Upper lobe of left lung (tissue), 6 donors: ENCODE measurements at places on chromosomes 5 and 9. TPM values are rescaled to one million over a fixed set of nuclear protein-coding genes. Genes with fewer than 3 reads are reported as not detected.

- peak; percentile 45 for DNase-seq
Measured at GRCh38 chr9:89234205-89235067, 55.8 kb upstream of the SHC3 start.

DNA sequence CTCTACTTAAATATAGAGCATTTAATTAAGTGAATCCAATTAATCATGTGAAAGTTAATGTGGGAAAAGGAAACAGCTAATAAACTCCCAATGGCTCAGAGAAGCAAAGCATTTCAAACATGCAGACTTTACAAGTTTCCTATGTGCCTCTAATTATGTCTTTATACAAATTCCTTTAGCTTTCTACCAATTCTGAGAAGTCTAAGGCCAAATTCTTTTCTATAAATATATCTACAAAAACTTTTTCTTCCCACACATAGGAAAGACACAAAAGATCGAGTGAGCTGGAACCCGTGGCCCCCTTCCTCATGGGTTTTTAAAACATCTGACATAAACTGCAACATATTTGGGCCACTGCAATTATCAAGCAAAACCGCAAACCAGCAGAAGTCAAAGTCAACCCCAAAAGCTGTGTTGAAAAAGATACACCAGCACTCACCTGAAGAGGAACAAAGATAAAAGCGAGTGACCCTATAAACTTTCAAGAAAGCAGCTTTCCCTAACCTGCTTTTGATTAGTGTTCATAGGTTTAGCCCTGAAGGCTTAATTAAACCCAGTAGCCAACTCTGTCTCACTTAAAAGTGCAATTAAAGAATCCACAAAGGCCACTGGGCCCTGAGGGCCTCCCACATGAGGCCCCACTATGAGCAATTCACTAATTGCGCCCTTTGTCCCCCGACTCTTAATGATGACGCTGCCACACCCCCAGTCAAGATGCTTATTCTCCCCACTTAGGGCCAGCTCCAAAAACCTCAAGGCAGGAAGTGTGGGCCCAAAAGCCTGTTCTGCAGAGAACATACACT is 12.1 kb downstream of the SEMA5A start:
- no peak for DNase-seq

GRCh38 chr9:91234523-91234922 is 127.2 kb downstream of the AUH start:
- no peak for DNase-seq

GRCh38 chr9:94199776-94200175 is 59.3 kb upstream of the ZNF169 start:
- no peak for DNase-seq

GRCh38 chr5:168346417-168346816 is 55.0 kb downstream of the WWC1 start:
- DNase-seq, result peak; percentile 34

- DNase-seq, result no peak
Measured at GRCh38 chr5:180367300-180367699, 14.2 kb upstream of the GFPT2 start.

DNA sequence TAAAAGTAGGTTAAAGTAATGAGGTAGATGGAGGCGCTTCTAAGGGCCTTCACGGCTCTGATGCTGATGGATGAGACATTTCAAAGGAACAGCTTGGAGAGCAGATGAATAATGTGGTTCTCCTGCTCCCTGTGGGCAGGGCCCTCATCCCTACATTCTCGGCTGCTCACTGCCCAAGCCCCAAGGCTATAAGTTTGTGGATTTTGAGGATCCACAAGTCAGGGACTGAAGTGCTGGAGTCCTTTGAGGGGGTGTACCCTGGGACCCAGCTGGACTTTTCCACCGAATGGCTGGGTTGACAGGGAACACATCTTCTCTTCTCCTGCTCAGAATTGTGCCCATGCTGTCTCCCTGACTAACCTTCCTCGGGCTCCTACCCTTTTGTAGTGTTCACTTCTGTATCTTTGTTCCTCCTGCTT is 21.4 kb upstream of the CXCL14 start:
- no peak for DNase-seq

- DNase-seq, result no peak
Measured at GRCh38 chr5:10621832-10622231, 58.0 kb downstream of the ANKRD33B start.

DNA sequence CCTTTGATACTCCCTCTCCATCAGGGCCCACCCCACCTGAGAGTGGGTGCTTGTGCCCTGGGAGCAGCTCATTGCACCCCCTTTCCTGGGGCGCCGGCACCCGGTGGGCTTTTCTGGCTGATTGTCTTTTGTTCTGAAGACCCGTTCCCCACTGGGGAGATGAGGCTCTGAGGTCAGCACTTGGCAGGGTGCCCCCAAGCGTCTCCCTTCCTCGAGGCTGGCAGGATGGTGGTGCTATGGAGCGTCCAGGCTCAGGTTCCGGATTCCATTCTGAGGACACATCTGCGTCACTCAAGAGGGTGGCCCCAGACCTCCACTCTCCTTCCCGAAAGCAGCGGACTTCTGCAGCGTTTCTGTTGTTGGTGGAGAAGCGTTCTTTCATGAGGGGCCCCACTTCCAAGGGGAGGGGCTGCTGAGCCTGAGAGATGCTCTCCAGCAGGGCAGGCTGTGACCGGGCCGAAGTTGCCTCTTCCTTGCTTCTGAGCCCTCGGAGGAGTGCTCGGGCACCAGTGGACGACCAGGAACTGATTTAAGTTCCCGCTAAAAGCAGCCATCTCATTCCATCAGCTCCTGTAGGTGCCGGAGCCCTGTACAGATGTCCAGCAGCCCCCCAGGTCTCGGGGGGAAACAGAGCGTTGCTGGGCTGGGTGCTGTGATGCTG is 42.2 kb downstream of the COL5A1 start:
- DNase-seq, result no peak

DNA sequence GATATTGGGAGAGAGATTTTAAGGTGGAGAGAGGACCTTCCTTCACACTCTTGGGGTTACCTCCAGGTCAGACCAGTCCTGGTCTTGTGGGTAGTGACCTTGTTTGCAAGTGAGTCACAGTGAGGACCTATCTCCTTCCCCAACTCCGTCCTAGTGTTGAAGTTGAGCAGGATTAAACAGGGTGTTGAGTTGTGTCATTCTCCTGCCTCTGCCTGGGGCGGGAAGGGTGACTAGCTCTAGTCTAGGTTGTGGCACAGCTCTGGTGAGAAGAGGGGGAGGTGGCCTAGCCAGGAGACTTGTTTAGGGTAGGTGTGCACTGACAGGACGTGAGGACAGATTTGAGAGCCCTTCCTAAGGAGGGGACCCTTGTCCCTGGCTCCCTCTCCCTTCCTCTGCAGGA is 119.6 kb upstream of the PITX1 start:
- no peak for DNase-seq

GRCh38 chr9:14478175-14479162 is 164.5 kb upstream of the NFIB start:
- no peak for DNase-seq

- DNase-seq, result no peak
Measured at GRCh38 chr5:112228667-112229066, 190.4 kb downstream of the EPB41L4A start.

- no peak for DNase-seq
Measured at GRCh38 chr9:12955510-12956163, 180.8 kb downstream of the LURAP1L start.

- no peak for DNase-seq
Measured at GRCh38 chr5:20601678-20602100, 613.7 kb upstream of the CDH18 start.

GRCh38 chr5:171808951-171809350 is 23.3 kb downstream of the SMIM23 start:
- DNase-seq, result no peak

GRCh38 chr5:39437467-39437866 is 12.7 kb upstream of the DAB2 start:
- DNase-seq, result no peak

DNA sequence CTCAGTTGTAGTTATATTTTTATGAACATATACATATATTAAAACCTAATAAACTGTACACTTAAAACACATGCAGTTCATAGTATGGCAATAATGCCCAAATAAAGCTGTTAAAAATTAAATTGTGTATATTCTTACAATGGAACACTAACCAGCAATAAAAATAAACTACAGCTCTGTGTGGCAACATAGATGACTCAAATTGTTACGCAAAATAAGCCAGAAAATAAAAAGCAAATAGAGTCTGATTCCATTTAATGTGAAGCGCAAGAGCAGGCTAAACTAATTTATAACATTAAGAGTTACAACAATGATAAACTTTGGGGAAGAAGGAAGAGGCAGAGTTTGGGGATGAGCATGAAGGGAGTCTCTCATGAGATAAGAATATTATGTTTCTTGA is 597.3 kb downstream of the TLE1 start:
- DNase-seq, result no peak

DNA sequence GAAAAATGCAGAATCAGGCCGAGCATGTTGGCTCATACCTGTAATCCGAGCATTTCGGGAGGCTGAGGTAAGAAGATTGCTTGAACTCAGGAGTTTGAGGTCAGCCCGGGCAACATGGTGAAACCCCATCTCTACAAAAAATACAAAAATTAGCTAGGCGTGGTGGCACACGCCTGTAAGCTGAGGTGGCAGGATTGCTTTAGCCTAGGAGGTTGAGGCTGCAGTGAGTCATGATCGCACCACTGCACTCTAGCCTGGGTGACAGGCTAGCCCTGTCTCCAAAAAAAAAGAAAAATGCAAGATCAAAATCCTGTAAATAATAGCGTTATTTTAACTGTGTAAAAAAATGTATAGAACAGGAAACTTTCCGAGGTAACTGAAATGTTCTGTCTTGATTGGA is 39.4 kb downstream of the RNF44 start:
- DNase-seq, result no peak

- DNase-seq, result no peak
Measured at GRCh38 chr9:9223175-9223574, 1389.6 kb downstream of the PTPRD start.

- no peak for DNase-seq
Measured at GRCh38 chr5:10827571-10827970, 66.5 kb upstream of the DAP start.

DNA sequence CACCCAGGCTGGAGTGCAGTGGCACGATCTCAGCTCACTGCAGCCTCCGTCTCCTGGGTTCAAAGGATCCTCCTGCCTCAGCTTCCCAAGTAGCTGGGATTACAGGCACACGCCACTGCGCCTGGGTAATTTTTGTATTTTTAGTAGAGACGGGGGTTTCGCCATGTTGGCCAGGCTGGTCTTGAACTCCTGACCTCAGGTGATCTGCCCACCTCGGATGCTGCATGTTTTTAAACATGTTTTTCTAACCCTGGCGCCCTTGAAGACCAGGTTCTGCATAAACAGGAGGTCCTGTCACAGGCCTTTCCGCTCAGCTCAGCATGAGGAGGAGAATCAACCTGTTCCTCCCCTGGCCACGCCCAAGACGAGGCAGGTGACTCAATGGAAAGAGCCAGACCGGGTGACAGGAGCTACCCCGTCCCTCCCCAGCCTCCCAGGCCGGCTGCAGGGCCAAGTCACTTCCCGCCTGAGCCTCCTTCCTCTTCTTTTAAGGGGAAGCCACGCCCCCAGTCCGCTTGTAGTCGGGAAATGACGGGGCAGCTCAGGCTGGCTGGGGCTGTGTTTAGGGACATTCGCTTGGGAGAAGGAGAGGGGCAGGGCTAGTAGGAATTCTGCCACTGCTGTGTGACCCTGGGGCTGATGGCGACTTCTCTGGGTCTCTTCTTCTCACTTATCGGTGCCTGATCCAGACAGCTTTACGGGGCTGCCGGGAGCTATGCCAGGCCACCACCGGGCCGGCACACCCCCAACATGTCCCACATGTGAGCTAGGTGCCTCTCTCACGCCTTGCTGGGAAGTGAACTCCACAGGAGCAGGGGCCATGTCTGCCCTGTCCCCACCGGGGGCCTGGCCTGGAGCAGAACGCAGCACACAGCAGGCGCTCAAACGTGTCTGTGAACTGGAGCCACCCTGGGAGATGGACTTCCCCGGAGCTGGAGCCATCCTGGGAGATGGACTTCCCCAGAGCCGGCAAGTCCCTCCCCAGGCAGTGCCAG is 6.1 kb downstream of the NOTCH1 start:
- DNase-seq, result peak; percentile 100

DNA sequence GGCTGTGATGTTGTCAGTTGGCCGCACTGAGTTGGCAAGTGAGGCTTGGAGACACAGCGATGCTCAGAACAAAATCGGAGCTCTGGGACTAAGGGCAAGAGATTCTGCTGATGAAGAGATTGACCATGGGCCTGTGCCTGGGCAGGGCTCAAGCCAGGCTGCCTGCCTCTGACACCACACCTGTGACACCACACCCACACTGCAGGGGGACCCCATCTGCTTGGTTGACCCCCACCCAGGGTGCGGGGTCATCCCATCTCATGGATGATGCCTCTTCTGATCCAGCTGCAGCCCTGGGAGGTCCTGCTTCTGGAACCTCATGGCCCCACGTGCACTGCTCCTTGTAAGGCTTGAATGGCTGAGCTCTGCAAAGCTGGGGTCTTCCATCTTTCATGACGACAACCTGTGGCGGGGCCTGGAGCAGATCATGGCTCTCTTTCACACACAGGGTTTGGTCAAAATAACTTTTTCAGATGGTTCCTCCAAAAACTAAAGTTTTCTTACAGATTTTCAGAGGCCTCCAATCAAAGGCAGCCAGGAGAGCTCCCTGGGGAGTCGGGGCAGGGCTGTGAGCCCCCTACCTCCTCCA is 185.2 kb downstream of the GADD45G start:
- DNase-seq, result no peak

GRCh38 chr5:128470663-128471062 is 67.4 kb downstream of the FBN2 start:
- DNase-seq, result no peak

DNA sequence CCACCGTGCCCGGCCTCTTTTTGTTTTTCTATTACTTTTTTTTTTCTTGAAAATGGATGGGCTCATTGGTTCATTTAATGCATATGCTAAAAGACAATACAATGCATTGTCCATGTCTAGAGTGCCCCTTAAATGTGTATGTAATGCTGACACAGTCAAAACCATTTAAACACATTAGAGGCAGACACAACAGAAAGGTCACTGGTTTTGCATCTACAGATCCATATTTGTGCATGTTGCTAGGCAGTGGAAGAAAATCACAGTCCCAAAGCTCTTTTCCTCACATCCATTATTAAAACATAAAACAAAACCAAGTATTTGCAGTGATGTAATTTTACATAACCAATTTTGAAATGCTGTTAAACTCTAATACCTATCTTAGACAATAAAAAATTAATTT is 389.0 kb downstream of the TAF11L14 start:
- DNase-seq, result no peak

Gene PCSK1
- total RNA-seq, result not detected

Gene CMYA5
- 12.6 TPM for total RNA-seq

Gene F12
- total RNA-seq, result 3.0 TPM

Gene MAMDC4
- total RNA-seq, result 4.3 TPM

Gene PCDHB10
- 1.6 TPM for total RNA-seq
